ENCODE measurements at places on chromosomes 12 and 14.

- no peak for DNase-seq
Measured at GRCh38 chr12:1812650-1813302, 7.6 kb upstream of the LRTM2 start.

DNA sequence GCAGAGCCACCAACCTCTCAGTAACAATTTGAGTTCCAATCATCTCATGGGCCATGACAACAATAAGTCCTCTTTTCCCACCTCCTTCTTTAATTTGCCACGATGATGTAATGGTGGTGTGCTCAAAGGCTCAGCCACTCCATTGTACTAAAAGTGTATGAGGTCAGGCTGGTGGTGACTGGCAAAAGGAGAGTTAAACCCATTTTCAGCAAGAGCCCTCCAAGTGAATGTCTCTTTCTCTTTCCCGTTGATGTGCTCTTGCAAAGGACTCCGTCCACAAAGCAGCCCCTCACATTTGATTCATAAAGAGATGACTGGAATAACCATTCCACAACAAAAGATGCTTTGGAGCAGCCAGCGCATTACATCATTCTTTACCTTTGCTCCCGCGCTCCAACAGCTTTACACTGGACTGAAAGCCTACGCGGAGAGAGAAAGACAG is 41.6 kb downstream of the DUSP16 start:
- DNase-seq = no peak

DNA sequence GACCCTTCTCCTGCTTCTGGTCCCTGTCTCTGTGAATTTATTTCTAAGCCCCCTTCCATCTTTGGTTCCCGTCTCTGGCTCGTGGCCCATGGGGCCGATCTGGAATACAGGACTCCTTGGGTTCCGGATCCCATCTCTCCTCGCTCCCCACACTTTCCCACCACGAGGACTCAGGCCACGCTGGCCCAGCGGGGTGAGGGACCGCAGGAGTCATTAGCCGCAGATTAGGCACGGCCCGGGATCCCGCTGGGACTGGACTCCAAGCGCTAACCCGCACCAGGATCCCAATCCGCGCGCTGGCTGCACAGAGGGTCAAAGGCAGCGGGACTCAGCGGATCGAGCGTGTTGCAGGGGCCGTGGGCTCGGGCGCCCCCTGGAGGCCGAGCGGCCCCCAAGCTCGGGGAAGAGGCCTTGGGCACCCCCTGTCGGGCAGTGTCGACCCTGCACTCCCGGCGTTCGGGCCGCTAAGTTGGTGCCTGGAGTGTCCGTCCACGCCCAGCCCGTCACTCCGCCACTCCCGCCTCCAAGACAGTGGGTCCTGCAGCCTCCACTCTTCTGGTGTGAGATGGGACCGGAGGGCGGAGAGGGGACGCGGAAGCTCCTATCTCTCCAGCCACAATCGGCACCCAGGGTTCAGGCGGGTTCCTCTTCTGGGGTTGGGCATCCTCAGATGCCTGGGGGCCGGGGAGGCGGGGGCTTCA is 9.5 kb downstream of the SHMT2 start:
- peak; percentile 86 for DNase-seq

DNA sequence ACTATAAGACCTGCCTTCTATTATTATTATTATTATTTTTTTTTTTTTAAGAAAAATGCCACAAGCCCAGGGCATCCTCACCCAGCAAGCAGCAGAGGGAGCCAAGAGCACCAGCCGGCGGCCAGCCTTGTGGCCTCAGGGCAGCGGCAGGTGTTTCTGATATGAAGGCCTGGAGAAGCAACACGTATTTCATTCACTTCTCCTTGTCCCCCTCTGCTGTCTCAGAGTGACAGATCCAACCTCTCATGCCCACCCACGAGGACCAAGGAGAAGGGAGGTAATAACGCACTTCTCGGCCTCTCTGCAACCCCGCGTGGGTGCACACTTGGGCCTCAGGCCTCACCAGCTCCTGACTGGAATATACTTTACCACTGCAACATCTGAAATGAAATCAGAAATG is 25.4 kb downstream of the CDC42BPB start:
- no peak for DNase-seq

DNA sequence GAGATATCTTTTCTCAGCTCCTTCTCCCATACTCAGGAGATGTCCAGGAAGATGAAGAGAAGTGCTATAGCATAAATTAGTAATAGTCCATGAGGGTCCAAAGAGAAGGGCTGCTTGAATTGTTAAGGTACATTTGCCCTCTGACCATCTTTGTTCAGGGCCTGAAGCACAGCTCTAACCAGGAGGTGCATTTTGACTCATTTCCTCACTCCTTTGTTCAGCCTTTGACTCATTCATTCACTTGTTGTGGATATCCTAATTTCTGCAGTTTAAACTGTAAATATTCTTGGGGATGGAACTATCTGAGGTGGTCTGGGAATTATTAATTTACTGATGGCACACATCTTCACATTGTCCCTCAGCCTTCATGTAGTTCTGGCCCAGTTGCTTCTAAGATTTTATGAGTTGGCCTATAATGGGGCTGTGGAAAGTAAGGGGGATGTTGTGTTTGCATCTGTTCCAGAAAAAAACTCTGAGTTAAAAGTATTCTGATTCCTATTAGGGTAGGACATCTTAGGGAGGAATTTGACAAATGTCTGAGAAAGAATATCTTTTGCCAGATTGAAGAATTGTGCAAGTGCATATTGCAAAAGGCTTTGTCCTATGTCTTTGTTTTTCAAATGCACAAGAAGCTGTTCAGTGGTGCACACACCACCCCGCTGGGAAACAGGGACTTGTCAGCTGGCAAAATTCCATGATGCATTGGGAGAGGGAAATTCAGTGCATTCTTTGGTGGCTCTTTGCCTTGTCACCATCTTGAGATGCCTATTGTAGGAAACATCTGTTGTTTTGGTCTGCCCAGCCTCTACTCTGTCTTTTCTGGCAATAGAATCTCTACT is 22.1 kb downstream of the SMOC1 start:
- DNase-seq = no peak

- no peak for DNase-seq
Measured at GRCh38 chr12:92357584-92358261, 212.1 kb upstream of the BTG1 start.

DNA sequence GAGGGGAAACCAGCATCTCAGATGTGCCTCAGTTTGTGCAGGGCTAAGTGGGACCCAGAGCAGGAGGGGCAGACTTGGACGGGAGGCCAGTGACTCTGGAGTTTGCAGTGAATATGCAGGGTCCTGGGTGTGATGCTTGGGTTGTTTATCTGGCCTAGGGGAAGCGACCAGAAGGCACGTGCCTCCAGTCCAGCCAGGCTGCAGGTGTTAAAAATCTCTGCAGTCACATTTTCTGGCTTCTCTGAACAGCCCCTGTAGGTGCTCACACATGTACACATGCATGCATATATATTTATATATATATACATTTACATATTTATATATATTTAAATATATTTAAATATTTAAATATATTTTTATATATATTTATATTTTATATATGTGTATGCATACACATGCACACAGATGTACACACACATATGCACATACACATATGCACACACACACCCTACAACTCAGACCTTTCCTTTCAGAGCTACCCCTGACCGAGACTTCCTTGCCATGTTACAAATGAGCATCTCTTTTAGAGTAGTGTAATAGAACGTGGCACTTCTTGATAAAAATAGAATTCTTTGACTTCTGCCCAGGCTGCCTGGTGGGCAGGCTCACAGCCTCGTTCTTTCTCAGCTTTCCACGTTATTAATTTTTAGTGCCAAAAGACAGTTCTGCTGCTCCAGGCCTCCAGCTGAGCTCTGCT is 26.8 kb upstream of the TCL1B start:
- no peak for DNase-seq

DNA sequence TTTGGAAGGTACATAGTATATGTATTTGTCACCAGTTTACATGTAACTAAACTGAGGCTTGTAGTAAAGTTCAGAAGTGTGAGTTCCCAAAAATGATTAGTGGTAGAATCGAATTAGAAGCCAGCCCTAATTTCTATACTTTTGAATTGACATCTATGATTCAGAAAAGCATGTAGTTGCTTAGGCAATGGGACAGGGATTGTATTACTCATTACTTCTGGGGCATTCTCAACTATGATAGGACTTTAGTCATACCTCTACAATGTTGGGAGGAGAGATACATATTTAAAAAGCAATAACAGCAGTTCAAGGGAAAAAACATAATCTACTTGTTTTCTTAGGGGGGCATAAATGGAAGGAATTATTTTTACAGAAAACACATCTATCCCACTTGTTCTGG is 277.9 kb upstream of the E2F7 start:
- peak; percentile 45 for DNase-seq

Data from fibroblast of skin of abdomen (primary cell).